ENCODE measurements at places on chromosomes 16 and 17.
A peak's percentile ranks its signal among the peaks of the same experiment; 100 is the strongest.

DNA sequence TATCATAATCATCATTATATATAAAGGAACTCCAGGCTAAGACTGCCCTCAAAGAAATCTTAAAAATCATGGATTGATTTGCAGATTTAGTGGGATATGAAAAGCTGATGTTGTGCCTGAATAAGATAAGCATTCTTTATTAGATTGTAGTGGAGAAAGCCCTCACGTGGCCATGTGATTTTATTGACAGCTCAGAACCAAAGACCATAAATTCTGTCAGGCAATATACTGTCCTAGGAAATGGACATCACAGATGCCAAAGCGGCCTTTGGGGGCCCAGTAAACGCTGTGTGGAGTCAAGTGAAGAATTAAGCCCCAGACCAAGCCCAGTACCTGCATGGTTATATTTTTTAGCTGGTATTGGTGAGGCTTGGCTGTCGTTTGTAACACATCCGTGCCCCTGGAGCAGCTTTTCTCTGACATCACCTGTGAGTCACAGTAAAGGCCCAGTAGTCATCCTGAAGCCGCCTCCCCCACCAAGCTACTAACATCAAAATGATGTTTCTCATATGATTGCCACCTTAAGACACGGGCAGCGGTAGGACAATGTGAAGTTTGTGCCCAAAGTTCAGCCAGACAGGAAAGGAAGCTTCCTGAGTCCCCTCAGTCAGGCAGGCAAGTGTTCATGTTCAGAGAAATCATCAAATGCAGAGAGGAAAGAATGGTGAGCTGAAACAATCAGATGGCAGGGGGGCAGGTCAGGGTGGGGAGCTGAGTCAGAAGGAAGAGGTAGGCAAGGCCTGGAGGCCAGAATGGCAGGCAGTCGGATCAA, 209.4 kb downstream of the IRX3 start:
- no peak for DNase-seq

GRCh38 chr17:9273428-9274391, 252.4 kb downstream of the NTN1 start:
- DNase-seq: no peak

- no peak for DNase-seq
Measured at GRCh38 chr17:51662204-51663056, 402.1 kb downstream of the UTP18 start.

- DNase-seq: peak; percentile 61
Measured at GRCh38 chr17:73630531-73630930, 13.7 kb downstream of the SDK2 start.

GRCh38 chr16:726438-727290, at the start of the genes CCDC78 and HAGHL:
TSS of gene CCDC78 (minus strand) at chr16:726443. CDS start at chr16:726367, 76 bp downstream.
TSS of gene HAGHL (plus strand) at chr16:727106. CDS start at chr16:727510, 404 bp downstream.
- DNase-seq: peak; percentile 41

DNA sequence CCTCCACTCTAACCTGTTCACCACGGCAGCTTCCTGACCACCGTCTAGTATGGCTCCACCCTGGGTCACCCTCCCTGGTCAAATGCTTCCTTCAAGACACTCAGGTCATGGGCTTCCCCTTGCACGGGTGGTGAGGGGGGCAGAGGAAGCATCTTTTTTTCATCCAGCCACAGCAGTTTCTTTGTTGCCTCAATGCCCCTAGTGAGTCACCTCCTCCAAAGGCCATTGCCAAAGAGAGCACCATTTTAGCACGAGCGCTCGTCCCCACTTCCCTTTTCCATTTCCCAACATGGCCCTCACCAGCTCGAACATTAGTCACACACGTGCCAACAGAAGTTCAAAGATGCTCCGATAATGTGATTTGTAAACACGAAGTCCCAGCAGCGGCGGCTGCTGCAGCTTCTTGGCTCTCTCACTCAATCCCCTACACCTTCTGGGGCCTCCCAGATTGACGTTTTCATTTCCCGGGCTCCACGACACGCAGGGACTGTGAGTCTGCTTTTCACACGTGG, 134.6 kb downstream of the GAS7 start:
- DNase-seq: no peak
